Thymus (tissue), 14 donors: ENCODE measurements at places on chromosomes 7 and 10.

GRCh38 chr10:113716109-113716910, 35.2 kb upstream of the PLEKHS1 start:
- DNase-seq: no peak

DNA sequence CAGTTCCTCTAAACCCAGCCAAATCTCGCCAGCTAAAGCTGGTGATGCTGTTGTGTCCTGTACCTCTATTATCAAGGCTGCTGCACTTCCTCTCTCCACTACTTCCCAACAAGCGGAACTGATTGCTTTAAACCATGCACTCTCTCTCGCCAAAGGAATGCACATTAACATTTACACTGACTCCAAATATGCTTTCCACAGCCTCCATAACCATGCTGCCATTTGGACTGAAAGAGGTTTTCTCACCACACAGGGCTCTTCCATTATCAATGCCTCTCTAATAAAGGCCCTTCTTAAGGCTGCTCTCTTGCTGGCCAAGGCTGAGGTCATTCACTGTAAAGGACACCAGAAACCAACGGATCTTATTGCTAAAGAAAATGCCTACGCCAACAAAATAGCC, 11.4 kb upstream of the LRRC61 start:
- DNase-seq: no peak

DNA sequence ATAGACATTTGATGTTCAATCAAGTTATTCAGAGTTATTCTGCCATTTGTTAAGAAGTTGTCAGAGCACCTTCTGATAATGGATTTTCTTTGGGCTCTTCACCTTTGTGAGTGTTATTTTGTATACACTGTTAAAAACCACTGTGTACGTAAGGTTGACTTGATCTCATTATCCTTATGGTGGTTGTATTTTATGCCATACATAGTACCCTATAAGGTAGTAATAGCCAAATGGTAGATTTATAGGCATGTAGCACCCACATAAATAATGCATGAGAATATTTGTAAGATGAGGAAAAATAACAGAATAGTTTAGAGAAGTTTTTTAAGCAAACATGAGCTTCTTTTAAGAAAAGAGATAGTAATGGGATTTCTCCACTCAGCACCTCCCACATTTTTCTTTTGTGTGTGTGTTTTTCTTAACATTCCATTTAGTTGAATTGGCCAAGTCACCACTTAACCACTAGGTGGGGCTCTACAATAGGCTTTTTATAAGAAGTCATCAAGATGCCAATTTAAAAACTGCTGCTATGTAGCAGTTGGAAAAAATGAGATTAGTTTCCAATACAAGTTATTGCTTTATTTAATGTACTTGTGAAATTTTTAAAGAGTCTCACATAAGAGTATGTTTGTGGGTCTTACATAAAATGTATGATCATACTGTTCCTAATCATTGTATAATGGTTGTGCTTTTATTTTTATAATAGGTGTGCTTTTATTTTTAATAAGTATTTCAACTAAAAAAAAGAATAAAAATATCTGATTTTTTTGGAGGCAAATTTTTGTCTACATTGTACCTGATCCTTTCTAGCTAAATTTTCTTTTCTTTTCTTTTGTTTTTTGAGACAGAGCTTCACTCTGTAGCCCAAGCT, 41.1 kb upstream of the STMP1 start:
- peak; percentile 26 for DNase-seq

GRCh38 chr7:142885311-142886230, at the start of gene TRPV6:
TRPV6 (minus strand) TSS chr7:142885745.
- DNase-seq: no peak

DNA sequence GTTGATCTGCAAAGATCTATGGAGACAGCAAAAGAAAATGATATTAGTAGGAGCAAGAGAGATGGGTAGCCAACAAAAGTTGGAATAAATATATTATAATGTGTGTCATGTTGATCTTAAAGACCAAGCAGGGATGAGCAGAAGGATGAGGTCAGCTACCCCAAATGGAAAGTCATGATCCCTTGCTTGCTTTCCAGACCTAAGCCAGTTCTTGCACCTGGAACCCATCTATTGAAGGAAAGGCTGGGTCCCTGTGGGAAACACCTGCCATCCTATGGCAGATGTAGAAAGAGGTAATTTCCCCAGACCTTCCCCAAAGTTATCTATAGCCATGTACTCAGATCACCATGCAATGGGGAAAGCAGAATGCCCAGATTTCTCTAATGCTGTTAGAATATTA, 52.5 kb downstream of the LYZL2 start:
- no peak for DNase-seq

GRCh38 chr7:90552521-90552920, 43.6 kb upstream of the CDK14 start:
- no peak for DNase-seq

DNA sequence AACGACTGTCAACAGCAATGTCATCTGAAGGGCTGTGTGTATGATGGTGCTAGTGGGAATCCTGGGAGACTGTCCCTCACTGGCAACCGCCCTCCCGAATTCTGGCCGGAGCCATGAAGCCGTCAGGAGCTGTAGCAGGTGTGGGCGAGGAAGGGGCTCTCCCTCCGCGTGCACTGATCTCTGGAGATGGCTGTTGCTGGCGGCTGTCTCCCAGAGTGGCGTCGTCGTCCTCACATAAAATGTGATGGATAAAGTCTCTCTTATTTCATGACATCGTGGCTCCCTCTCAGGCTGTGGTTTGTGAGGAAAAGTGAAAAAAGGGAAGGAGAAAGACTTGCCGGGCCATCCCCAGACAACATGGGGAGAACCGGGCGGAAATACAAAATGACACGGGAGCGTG, 216.5 kb downstream of the DNAJB6 start:
- no peak for DNase-seq

GRCh38 chr7:145327646-145328045, 491.8 kb upstream of the TPK1 start:
- no peak for DNase-seq

GRCh38 chr7:28410628-28411531, 1.4 kb upstream of the CREB5 start:
- peak; percentile 38 for DNase-seq

DNA sequence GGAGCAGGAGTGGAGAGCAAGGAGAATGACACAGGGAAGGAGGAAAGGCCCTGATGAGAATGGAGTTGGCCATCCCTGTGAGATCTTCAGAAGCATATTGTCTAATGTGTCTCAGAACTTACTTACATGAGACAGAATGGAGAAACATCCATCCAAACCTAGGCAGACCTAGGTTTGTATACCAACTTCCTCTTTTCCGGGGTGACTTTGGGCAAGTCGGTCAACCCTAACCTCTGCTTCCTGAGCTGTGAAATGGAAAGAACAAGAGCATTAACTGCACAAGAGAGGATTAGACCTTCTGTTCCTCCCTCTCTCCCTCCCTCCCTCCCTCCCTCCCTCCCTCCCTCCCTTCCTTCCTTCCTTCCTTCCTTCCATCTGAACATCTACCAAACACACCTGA, 4.5 kb downstream of the GHRHR start:
- DNase-seq: no peak

DNA sequence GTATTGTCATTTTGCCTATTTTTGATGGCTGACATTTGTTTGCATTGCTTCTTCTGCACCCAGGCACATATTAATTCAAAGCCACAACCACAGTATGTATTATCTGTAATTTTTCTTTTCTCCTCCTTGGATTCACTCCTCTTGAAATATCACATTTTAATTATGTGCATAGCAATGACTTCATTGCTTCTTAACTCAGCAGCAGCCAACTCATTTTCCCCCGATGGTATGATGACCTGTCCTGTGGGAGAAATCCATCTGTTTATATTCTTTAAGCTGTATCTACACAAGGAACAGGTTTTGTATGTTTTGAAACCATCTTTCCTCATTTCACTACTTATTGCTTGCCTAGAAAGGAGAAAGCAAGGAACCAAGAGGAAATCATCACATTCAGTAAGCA, 588.8 kb downstream of the INHBA start:
- no peak for DNase-seq

- no peak for DNase-seq
Measured at GRCh38 chr10:132117146-132117545, 51.4 kb downstream of the JAKMIP3 start.

- DNase-seq: no peak
Measured at GRCh38 chr10:112666094-112666493, 219.1 kb downstream of the VTI1A start.

DNA sequence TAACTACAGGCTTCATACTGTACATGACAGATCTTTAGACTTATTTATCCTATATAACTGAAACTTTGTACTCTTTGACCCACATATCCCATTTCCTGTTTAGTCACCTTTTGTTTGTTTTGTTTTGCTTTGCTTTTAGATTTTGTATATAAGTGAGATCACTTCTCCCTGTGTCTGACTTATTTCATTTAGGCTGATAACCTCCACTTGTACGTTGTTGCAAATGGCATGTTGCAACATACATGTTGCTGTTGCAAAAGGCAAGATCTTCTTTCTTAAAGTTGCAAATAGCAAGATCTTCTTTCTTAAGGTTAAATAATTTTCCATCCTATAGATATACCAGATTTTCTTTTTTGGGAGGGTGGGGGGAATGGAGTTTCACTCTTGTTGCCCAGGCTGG, 341.5 kb downstream of the OTUD1 start:
- no peak for DNase-seq

DNA sequence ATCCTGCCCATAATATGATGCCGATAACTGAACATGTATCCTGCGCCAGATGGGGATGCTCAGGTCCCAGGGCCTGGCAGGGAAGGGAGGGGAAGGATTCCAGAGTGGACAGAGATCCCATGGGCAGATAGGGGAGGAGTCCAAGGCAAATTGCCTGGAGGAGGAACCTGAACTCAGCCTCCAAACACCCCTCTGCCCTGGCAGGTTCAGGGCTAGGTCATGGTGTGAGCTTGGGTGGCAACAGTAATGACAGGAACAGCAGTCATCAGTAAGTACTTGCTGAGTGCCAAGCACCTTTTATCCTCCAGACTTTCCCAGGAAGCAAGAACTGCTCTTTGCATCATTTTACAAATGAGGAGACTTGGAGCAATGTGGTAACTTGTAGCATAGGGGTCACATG, 3.8 kb upstream of the PALD1 start:
- DNase-seq: no peak

DNA sequence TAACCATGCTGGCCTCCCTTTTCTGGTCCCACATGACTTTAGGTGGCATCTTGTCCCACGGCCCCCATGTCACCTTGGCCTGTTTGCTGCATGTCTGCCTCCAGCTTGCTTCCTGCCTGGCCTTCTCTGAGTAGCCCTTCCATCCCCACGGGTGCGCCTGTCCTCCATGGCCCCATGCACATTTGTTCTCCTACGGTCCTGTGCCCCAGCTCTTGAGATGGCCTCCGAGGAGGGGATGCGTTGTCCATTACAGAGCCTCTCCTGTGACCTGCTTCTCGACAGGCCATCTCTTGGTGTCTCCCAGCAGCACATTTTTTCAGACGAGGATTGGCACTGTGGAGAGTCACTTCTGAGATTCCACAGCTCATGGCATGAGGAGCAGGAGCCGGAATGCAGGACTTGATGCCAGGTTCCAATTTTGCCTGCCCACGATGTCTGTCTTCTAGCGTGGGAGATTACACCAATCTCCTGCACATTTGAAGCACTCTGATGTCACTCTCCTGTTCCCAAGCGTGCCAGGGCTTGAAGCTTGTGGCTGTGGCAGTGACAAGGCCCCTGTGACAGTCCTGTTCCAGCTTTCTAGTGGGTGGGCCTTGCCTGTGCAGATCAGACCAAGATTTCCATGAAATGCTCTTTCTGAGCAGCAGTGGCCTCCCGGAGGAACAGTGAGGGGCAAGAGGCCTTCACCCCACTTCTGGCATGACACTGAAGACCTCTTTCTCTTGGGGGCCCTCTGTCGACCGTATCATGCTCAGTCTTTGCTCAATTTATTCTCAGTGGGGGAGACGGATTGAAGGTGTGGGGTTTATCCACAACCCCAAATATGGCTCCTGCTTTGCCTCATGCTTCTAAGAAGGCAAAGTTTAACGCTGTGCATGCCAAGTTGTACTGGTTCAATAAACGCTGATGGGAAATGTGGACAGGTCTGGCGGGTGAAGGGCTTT, 13.4 kb downstream of the WDFY4 start:
- no peak for DNase-seq

- no peak for DNase-seq
Measured at GRCh38 chr7:150382844-150383225, 3.7 kb downstream of the ZNF775 start.

GRCh38 chr10:127117125-127117524, 79.3 kb downstream of the INSYN2A start:
- peak; percentile 26 for DNase-seq

- no peak for DNase-seq
Measured at GRCh38 chr7:15620491-15621185, 58.8 kb upstream of the AGMO start.

DNA sequence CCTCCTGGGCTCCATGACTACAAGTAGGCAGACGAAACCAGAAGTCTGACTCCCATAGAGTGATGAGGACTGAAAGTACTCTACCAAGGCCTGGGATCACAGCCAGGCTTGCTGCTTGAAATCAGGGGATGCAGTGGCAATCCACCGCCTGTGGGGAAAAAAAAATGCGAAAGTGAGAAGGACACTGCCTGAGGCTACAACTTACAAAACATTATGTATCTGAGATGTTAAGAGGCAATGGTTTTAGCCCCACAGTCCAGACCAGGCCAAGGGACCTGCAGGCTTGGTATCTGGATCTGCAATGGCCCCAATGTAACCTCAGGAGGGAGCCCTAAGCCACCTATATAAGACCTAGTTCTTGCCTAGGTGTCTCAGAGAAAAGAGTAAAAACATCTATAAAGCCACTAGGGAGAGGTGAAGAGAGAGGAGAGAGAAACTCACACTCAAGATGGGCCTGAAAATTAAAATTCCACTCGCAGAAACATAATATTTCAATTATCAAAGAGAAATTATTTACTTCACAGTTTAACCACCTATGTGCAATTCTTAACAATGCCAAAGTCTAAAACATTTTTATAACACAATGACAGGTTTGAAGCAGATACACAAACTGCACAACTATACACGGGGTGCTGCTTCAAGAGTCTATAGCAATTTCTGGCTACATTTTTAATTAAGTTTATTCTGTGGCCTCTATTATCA, 13.9 kb downstream of the DNAJC1 start:
- no peak for DNase-seq

GRCh38 chr7:244974-245373, 45.0 kb upstream of the FOXL3 start:
- no peak for DNase-seq

GRCh38 chr7:88460650-88461049, 154.0 kb upstream of the STEAP4 start:
- no peak for DNase-seq

DNA sequence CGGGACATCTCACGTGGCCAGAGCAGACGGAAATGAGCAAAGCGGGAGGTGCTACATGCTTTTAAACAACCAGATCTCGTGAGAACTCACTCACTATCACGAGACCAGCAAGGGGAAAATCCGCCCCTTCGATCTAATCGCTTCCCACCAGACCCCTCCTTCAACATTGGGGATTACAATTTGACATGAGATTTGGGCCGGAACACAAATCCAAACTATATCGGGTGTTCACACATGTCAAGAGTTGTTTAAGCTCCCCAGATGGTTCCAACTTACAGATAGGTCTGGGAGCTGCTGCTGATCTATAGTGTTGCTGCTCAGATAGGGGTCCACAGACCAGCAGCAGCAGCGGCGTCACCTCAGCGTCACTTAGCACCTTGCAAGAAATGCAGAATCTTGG, 194.9 kb downstream of the GPAM start:
- no peak for DNase-seq
